ENCODE measurements at places on chromosomes 13 and 19.

DNA sequence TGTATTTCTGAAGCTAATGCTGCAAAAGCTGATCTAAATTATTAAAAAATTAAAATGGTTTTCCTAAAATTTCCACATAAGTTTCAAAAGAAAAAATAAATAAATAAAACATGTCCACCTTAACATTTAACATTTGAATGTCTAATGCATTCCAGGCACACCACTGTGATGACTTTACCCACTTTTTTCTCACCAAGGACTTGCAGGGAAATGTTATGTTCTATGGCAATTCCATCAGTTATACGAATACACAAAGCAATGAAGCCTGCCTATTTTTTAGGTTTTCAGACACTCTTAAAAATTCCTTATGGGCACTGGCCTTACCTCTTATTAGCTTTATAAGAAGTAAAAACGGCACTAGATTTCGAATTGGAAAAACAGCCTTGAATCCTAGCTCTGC is 10.2 kb downstream of the TSC22D1 start:
- no peak for DNase-seq

GRCh38 chr13:48586591-48587103 is 53.8 kb upstream of the RCBTB2 start:
- no peak for DNase-seq

DNA sequence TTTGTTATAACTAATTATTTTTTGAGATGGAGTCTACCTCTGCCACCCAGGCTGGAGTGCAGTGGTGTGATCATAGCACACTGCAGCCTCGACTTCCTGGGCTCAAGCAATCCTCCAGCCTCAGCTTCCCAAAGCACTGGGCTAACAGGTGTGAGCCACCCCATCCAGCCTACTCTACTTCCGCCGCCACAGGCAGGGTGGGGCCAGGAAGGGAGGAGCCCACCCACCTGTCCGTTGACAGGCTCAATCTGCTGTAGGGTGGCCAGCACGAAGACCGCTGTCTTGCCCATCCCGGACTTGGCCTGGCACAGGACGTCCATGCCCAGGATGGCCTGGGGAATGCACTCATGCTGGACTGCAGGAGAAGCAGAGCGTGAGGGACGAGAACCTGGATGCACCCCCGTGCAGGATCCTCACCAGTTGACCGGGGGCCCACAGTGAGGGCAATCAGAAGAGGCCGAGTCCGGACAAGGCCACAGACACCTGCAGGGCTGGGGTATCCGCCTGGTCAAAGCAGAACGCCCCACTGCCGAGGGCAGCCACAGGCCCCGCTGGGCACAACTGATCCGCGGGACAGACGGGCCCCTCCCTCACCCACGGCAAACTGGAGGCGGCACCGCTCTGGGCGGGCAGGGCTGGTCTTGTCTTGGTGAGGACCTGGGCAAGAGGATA is 6.7 kb downstream of the DDX39A start:
- no peak for DNase-seq

- no peak for DNase-seq
Observed at GRCh38 chr19:5801796-5802619, 2.9 kb upstream of the NRTN start.

DNA sequence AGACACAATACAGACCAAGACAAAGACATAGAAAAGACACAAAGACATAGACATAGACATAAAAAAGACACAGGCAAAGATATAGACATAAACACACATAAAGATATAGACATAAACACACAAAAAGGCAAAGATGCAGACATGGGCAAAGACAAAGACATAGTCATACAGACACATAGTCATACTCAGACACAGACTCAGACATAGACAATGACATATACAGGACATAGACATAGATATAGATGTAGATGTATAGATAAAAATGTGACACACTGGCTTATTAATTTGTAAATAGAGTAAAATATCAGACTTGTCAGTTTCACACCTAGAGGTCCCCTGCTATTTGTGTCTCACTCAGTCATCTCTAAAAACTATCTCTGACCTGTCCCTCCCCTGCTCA is 42.8 kb downstream of the OR10H4 start:
- DNase-seq = no peak

Measured in activated B cell treated with CpG ODN at 0.5 μM for 24 hours (primary cell).